RWPE1 (cell line): ENCODE measurements at places on chromosomes 6 and 20.

DNA sequence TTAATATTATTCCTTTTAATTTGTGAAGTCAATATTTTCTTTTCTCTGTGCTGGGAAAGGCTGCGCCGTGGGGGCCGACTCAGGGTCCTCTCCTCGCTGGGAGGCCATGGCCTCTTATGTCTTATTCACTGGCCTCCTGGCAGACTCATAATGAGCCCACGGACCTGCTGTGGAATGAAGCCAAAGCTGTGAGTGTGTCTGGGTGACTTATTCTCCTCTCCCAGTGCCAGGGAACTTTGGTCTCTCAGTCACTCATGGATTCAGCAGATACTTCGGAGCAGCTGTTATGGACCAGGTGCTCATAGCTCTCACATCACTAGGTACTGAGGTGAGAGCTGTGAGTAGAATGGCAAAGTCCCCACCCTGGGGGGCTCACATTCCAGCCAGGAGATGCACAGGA lies 297.6 kb downstream of the CDH26 start:
- DNase-seq = no peak

DNA sequence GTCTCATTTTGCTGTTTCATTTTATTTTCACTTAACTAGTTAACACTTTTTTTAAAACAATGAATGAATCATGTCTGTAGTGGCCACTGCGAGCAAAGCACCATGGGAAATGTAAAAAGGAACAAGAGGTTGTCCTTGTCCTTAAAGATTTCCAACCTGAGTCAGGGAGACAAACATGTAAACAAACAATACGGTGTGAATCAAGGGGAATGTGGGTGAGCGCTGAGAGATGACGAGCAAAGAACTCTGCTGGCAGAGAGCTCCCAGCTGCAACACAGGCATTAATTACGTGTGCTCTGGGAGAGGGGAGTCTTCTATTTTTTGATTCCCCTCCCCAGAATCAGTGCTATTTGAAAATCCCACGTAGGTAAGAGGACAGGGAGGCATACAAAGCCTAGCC lies 84.3 kb downstream of the ATXN1 start:
- DNase-seq = no peak

DNA sequence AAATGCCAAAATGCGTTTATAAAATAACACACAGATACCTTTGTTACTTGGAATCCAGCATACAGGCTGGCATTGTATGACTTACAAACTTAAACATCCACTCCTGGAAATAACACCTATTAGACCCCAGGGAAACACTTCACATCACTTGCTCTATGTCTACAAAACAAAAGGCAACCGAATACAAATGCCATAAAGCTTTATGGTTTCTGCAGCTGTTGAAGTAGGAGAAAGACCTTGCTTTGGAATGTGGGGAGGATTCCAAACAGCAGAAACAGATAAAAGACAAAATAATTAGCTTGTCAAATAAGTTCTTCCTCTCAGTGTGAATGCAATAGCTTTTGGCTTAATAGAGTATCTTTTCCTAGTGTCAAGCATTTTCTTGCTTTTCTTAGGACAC lies 9.8 kb upstream of the AMD1 start:
- DNase-seq = no peak

DNA sequence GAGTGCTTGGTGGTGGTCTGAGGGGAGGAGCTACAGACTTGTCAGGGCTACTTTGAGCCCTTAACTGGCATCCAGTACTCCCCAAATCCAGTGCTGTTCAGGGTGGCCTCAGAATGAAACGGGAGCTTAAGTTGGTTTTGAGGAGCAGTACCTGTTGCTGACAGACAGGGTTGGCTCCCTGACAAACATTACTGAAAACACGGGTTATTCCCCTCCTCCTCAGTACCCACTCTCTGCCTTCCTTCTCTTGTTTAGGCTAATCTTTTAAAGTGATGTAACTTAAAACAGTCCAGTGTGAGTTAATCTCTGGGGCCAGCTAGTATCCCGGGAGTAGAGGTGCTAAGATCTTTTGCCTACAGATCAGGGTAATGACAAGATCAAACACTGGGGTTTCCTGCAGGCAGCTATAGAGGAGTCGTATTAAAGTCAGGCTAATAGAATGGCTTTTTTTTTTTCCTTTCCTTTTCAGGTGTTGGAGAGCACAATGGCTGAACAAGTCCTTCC lies 3.7 kb downstream of the TNFAIP3 start:
- DNase-seq = peak; percentile 20

- no peak for DNase-seq
Measured at GRCh38 chr6:53399027-53399344, 50.2 kb upstream of the ELOVL5 start.

DNA sequence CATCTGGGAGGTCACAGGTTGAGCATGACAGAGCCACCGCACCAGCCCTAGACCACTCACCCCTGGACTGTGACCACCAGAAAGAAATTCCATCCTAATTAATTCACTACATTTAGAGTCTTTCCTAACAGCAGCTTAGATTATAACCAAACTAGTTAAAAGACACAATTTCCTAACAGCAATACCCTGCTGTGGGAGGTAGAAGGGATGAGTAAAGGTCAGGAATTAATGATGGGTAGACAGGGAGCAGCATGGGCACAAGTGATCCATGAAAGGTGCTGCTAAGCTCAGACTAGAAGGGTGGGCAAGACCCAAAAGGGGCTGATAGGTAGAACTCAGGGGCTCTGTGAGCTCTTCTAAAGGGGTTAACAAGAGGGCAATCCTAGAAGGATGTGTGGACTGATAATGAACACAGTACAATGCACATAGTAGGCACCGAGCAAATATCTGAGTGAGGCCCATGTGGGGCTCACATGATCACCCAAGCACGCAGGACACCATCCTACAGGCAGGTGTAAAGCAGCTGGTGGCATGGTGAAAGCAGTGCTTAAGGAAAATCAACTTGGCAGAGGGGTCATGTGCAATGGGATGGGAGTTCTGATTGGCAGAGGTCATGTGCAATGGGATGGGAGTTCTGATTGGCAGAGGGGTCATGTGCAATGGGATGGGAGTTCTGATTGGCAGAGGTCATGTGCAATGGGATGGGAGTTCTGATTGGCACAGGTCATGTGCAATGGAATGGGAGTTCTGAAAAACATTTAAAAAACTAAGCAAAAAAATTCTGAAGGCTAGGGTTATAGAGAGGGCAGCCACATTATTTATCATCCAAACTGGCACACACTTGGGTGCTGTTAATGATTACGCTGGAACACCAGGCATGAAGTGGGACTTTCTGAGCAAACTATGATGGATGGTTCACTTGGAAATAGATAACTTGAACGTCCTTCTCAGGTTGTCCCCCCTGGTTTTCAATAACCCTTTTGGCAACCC lies 188.2 kb upstream of the FOXQ1 start:
- no peak for DNase-seq

DNA sequence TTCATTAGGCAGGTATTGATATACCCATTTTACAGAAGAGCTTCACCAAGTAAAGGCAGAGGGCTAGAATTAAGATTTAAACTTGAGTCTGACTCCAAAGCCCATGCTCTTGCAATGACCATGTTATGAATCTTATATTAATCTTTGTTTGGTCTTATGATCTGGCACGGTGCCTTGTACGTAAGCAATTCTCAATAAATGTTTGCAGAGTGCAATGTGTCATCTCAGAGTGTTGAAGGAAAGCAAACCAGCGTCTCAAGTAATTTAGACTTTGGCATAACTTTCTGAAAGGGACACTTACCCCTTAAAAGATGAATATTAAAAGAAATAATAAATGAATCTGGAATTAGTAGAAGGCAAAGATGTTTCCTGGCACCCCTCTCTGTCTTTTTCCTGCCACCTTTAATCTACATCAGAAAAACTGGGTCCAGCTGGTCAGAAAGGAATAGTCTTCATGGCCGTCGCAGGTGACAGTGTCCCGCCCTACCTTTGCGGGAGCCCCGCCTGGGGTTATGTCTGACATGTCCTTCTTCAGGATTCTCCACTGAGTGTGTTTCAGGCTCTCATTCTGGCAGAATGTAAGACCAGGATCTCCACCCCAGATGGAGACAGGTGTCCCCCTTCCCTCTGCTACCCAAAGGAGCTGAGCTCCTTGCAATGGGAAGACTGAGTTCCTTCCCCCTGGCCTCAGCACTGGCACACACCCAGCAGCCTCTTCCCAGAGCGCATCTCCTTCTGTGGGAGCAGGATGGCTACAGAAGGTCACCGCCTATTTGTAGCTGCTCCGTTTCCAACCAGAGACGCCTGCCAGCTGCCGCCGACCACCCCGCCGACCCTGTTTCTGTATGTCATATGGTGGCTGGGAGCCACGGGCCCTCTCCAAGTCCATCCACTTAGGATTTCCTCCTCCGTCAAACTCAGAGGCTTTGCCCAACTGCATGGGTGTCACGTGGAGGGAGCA lies 266.3 kb upstream of the ECI2 start:
- DNase-seq = peak; percentile 17

DNA sequence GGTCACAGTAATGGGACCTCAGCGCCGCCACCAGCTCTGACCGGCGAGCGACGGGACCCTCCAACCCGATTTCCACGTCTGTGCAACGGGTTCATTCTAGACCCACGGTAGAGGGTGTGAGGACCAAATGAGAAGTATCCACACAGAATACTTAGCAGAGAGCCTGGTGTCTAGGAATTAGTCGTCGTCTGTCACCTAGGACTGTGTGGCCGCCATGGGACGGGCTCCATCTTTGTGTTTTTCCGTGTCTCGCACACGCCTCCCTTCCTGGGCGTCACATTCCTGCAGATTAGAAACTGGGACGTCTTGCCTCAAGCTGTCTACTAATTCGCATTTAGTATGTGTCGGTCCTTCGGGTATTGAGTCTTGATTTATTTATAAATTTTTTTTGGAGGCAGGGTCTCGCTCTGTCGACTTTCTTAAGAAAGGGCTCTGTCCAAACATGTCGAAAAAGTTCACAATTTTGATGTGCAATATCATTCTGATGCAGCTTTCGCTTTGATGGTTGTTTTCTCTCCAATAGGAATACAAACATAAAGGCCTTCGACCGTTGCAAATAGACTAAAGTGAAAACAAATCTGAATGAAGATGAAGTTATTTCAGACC lies 563 bp downstream of the MGME1 start:
- peak; percentile 42 for DNase-seq

DNA sequence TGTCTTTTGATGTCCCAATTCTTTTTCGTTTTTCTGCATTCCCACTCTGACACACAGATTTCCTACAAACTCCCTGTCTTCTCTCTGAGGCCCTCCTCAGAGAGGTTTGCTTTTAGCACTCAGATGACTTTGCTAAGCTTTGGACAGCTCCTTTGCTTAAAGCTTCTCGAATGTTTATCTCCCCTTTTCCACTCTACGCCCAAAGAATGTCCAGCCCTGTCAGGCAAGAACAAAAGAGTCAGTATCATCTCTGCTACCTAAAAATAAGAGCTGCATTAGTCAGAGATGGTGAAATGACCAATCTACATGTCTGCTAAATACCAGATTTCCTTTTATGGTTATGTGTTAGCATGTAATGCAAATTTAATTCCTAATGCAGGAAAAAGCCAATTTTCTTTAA lies 56.8 kb downstream of the PREP start:
- peak; percentile 55 for DNase-seq

DNA sequence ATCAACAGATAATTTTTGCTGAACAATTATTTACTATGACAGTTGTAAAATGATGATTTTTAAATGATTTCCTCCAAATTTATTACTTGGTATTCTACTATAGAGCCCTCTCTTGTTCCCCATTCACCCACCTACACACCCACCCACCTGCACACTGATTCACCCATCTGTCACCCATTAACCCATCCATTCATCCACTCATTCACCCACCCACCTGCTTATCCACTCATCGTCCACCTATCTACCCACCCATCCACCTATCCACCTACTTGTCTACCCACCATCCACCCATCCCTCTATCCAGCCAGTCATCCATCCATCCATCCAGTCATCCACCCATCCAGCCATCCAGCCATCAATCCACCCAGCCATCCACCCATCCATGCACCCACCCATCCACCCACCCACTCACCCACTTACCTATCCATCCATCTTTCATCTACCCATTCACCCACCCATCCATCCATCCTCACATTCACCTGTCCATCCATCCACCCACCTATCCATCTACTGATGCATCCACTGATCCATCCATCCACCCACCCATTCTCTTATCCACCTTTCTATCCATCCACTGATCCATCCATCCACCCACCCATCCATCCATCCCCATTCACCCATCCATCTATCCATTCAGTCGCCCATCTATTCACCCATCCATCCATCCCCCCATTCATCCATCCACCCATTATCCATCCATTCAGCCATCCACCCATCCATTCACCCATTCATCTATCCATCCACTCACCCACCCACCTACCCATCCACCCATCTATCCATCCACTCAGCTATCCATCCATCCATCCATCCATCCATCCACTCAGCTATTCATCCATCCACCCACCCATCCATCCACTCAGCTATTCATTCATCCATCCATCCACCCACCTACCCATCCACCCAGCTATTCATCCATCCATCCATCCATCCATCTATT lies 72.0 kb downstream of the SYNJ2 start:
- DNase-seq = no peak

DNA sequence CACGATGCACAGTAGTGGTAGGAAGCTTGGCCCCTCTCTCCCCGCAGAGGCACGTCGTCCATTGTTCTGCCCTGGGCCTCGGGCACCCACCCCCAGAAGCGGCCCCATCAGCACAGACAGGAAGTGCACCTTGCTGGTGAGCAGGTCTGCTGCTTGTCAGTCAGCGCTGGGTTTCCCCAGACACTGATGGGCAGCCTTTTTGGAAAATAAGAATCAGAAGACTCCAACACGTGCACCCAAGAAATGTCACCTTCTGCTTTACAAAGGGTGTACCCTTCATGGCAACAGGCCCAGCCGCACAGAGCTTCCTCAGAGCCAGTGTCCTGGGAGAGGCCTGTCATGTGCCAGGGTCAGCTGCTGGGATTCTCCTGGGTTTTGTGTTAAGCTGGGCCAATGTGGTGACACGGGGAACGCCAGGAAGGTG lies 34.7 kb upstream of the IRF4 start:
- DNase-seq = no peak

DNA sequence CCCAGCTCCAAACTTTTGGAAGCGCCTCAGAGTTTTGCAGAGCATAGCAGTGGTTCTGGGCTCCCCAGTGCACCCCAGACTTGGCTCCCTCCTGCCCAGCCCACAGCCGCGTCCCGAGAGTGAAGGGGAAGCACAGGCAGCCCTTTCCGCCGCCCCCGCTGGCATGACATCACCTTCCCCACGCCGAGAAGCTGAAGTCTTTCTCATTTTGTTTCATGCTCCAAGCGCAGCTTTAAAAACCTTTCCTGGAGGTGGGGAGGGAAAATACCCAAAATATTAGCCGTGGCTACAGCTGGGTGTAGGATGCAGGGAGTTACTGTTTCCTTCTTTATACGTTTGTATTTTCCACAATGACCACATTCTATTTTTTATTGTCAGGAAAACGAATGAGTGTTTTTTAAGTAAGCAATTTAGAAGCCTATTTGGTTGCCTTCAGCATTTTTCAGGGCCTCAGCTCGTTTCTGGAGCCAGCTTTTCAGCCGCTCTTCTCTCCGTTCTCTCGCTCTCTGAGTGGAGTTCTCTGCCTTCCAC lies 72.9 kb downstream of the SNX5 start:
- no peak for DNase-seq

- no peak for DNase-seq
Measured at GRCh38 chr20:23766531-23766930, 15.8 kb upstream of the CST1 start.

- DNase-seq = no peak
Measured at GRCh38 chr20:34904202-34904621, 27.8 kb downstream of the ACSS2 start.
